ENCODE measurements at places on chromosomes 6 and 20.

DNA sequence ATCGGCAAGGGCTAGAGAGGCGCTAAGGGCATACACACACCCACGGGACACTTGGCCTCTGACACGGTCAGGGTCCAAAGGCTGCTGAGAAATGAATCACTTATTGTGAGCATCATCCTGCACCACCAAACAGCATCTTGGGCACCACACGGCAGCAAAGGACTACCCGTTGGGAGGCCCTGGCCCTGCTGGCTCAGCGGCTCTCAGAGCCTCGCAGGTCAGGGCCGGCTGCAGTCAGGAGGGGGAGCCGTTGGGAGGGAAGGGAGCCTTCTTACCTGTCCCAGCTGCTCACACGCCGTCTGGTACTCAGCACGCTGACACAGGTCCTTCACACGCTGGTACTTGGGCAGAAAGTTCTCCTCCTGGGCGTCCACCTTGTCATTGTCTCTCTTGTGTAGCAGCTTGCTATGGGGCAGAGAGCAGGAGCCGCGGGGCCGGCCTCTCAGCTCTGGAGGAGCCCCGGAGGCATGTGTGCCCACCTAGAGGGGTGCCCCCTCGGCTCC is 109.0 kb downstream of the SULF2 start:
- H3K27ac ChIP-seq: no peak overlapping the region
- DNase-seq: no peak
- no peaks in the 10 kb centered on the region for H3K4me1 ChIP-seq
- no peak overlapping the region for H3K4me3 ChIP-seq
- peaks cover 75% of the 10 kb centered on the region for H3K36me3 ChIP-seq
- no peaks in the 10 kb centered on the region for H3K27me3 ChIP-seq

- no peak overlapping the region for H3K4me3 ChIP-seq
- no peak overlapping the region for H3K27ac ChIP-seq
- no peak for DNase-seq
- no peaks in the 10 kb centered on the region for H3K27me3 ChIP-seq
Measured at GRCh38 chr20:44264287-44264686, 17.2 kb downstream of the GDAP1L1 start.

- peaks cover 18% of the 10 kb centered on the region for H3K4me1 ChIP-seq
- no peaks in the 10 kb centered on the region for H3K36me3 ChIP-seq
- H3K27ac ChIP-seq: peak overlapping the region; percentile 79
- DNase-seq: no peak
- no peaks in the 10 kb centered on the region for H3K27me3 ChIP-seq
Measured at GRCh38 chr6:26349964-26350857, 14.8 kb upstream of the BTN3A2 start.

DNA sequence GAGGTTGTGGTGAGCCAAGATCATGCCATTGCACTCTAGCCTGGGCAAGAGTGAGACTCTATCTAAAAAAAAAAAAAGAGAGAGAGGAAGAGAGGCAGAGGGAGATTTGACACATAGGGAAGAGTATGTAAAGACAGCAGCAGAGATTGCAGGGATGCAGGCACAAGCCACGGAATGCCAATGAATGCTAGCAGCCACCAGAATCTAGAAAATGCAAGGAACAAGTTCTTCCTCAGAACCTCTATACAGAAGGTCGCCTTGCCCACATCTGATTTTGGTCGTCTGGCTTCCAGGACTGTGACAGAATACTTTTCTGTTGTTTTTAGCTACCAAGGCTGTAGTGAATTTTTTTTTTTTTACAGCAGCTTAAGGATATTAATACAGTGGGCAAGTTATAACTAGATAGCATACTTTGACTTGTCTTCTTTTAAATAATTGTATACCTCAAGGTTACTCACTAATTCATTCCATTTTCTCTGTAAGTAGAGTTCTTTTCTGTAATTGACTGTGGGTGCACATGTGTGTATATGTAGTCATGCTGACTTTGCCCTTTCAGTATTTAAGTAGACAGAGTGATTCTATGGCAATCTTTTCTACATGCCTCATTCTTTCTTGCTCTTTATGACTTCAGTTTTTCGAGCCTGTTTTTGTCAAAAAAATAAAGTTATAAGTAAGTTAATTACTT is 402.2 kb downstream of the GJA1 start:
- no peaks in the 10 kb centered on the region for H3K36me3 ChIP-seq
- H3K27ac ChIP-seq: no peak overlapping the region
- no peaks in the 10 kb centered on the region for H3K27me3 ChIP-seq
- no peak for DNase-seq

GRCh38 chr6:163860287-163861081 is 446.0 kb downstream of the QKI start:
- no peaks in the 10 kb centered on the region for H3K36me3 ChIP-seq
- H3K27me3 ChIP-seq: no peaks in the 10 kb centered on the region
- H3K4me1 ChIP-seq: no peaks in the 10 kb centered on the region
- H3K4me3 ChIP-seq: no peak overlapping the region
- H3K27ac ChIP-seq: no peak overlapping the region

DNA sequence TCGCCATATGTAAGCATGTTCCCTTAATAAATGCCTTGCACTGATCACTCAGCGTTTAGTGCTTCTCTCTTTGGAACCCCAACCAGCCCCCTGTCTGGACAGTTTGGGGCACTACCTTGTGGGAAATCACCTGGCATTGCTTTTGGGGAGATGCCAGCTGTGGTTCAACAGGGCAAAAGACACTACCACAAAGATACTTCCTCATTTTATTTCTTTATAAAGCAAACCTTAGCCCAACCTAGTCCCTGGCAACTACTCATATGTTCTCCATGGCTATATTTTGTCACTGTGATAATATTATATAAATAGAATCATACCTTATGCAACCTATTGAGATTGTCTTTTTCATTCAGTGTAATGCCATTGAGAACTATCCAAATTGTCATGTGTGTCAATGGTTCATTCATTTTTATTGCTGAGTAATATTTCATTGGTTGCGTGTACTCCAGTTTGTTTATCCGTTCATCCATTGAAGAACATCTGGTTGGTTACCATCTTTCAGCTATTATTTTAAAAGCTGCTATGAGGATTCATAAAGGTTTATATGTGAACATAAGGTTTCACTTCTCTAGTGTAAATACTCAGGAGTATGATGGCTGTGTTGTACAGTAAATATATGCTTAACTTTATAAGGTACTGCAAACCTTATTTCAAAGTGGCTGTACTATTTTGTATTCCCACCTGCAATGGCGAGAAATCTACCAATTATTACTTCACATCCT is 114.8 kb downstream of the MOXD1 start:
- DNase-seq: no peak
- no peak overlapping the region for H3K27ac ChIP-seq
- no peaks in the 10 kb centered on the region for H3K4me1 ChIP-seq
- no peaks in the 10 kb centered on the region for H3K27me3 ChIP-seq

- H3K4me1 ChIP-seq: peaks cover 51% of the 10 kb centered on the region
- peak; percentile 89 for DNase-seq
- no peaks in the 10 kb centered on the region for H3K27me3 ChIP-seq
- no peak overlapping the region for H3K4me3 ChIP-seq
Measured at GRCh38 chr20:62381202-62381797, 5.6 kb upstream of the RPS21 start.

GRCh38 chr6:170057034-170057734 is 233.7 kb downstream of the DLL1 start:
- DNase-seq: no peak
- H3K27me3 ChIP-seq: no peaks in the 10 kb centered on the region
- H3K27ac ChIP-seq: no peak overlapping the region
- no peak overlapping the region for H3K4me3 ChIP-seq
- no peaks in the 10 kb centered on the region for H3K4me1 ChIP-seq
- H3K36me3 ChIP-seq: no peaks in the 10 kb centered on the region

- H3K4me3 ChIP-seq: no peak overlapping the region
- DNase-seq: no peak
- no peaks in the 10 kb centered on the region for H3K36me3 ChIP-seq
- H3K27ac ChIP-seq: no peak overlapping the region
Measured at GRCh38 chr6:160417146-160417545, 69.0 kb downstream of the SLC22A3 start.

- H3K27ac ChIP-seq: no peak overlapping the region
- no peak for DNase-seq
- H3K4me1 ChIP-seq: no peaks in the 10 kb centered on the region
- H3K4me3 ChIP-seq: no peak overlapping the region
- no peaks in the 10 kb centered on the region for H3K27me3 ChIP-seq
- H3K36me3 ChIP-seq: peaks cover 18% of the 10 kb centered on the region
Measured at GRCh38 chr6:118826096-118826495, 67.9 kb upstream of the ASF1A start.

GRCh38 chr6:53944091-53944490 is 149.3 kb downstream of the LRRC1 start:
- H3K4me1 ChIP-seq: no peaks in the 10 kb centered on the region
- no peak for DNase-seq
- H3K4me3 ChIP-seq: no peak overlapping the region
- no peaks in the 10 kb centered on the region for H3K27me3 ChIP-seq
- H3K27ac ChIP-seq: no peak overlapping the region

GRCh38 chr6:45488889-45489288 is 111.2 kb upstream of the SUPT3H start:
- H3K27ac ChIP-seq: no peak overlapping the region
- no peak for DNase-seq
- H3K4me3 ChIP-seq: no peak overlapping the region
- H3K27me3 ChIP-seq: no peaks in the 10 kb centered on the region
- no peaks in the 10 kb centered on the region for H3K4me1 ChIP-seq

- H3K27ac ChIP-seq: peak overlapping the region; percentile 13
- H3K4me3 ChIP-seq: no peak overlapping the region
- DNase-seq: peak; percentile 71
- peaks cover 69% of the 10 kb centered on the region for H3K36me3 ChIP-seq
Measured at GRCh38 chr20:37504404-37505096, 16.5 kb upstream of the NNAT start.

- no peaks in the 10 kb centered on the region for H3K27me3 ChIP-seq
- peak; percentile 60 for DNase-seq
- H3K4me1 ChIP-seq: peaks cover 23% of the 10 kb centered on the region
- peaks cover 13% of the 10 kb centered on the region for H3K36me3 ChIP-seq
- peak overlapping the region; percentile 91 for H3K27ac ChIP-seq
Measured at GRCh38 chr6:10416863-10417641, 2.2 kb upstream of the TFAP2A start.

DNA sequence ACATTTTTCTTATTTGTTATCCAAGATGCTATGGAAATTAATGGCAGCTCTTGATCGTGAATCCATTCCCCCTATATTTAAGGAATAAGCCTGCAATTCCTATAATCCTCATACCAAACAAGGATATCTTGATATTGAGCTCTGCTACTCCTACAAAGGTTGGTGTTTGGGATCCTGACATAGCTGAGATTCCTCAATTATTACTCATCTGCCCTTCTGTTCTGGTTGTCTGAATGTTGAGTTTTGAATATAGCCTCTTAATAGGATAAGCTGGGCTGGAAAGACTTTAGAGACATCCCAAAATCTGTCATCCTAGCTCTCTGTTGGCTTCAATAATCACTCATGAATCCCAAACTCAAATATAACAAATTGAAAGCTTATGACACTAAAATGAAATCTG is 49.9 kb downstream of the CLIC5 start:
- H3K27ac ChIP-seq: peak overlapping the region; percentile 32
- no peak for DNase-seq
- peaks cover 12% of the 10 kb centered on the region for H3K4me1 ChIP-seq
- no peaks in the 10 kb centered on the region for H3K36me3 ChIP-seq
- no peaks in the 10 kb centered on the region for H3K27me3 ChIP-seq
- no peak overlapping the region for H3K4me3 ChIP-seq

GRCh38 chr6:160534050-160534696 is 129.9 kb downstream of the LPA start:
- H3K4me3 ChIP-seq: no peak overlapping the region
- DNase-seq: no peak
- H3K27me3 ChIP-seq: no peaks in the 10 kb centered on the region
- H3K27ac ChIP-seq: no peak overlapping the region
- no peaks in the 10 kb centered on the region for H3K4me1 ChIP-seq
- no peaks in the 10 kb centered on the region for H3K36me3 ChIP-seq

GRCh38 chr6:33425668-33426577 is 6.1 kb downstream of the SYNGAP1 start:
- DNase-seq: peak; percentile 91
- H3K4me1 ChIP-seq: peaks cover 25% of the 10 kb centered on the region
- peak overlapping the region; percentile 82 for H3K27ac ChIP-seq
- no peaks in the 10 kb centered on the region for H3K36me3 ChIP-seq
- H3K4me3 ChIP-seq: peak overlapping the region; percentile 42

- DNase-seq: no peak
- H3K36me3 ChIP-seq: peaks cover 38% of the 10 kb centered on the region
- H3K4me3 ChIP-seq: no peak overlapping the region
- H3K27ac ChIP-seq: peak overlapping the region; percentile 96
- H3K27me3 ChIP-seq: no peaks in the 10 kb centered on the region
- peaks cover 44% of the 10 kb centered on the region for H3K4me1 ChIP-seq
Measured at GRCh38 chr6:129701721-129702455, 8.1 kb downstream of the ARHGAP18 start.

DNA sequence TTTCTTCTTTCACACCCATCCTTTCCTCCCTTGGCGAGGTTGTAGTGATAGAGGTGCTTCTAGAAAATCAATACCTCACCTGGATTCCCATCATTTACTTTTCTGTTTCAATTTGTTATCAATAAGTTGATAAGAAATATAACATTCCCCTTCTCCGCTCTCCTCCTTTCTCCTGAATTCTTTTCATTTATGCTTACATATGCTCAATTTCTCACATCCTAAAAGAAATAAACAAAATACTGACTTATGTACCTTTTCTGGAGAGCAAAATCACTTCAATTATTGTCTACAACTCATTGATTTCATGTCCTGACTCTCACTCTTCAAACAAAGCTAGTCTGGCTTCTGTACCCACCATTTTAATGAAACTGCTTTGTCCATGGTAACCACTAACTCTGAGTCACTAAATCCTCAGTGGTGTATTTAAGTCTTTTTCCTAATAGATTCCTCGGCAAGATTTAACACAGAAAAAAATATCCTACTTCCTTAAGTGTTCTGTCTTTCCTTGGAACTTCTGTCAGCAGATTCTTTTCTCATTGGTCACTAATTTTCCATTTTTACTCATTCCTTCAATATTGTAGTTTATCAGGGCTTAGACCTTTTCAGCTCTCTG is 289.6 kb downstream of the RFPL4B start:
- no peak overlapping the region for H3K27ac ChIP-seq
- H3K27me3 ChIP-seq: no peaks in the 10 kb centered on the region
- no peaks in the 10 kb centered on the region for H3K4me1 ChIP-seq
- H3K4me3 ChIP-seq: no peak overlapping the region

GRCh38 chr6:1762203-1762602 is 152.5 kb downstream of the FOXC1 start:
- no peak overlapping the region for H3K27ac ChIP-seq
- no peak for DNase-seq
- no peaks in the 10 kb centered on the region for H3K27me3 ChIP-seq
- no peaks in the 10 kb centered on the region for H3K36me3 ChIP-seq
- H3K4me3 ChIP-seq: no peak overlapping the region
- peaks cover 31% of the 10 kb centered on the region for H3K4me1 ChIP-seq

GRCh38 chr20:48025661-48026060 is 240.4 kb upstream of the SULF2 start:
- peak overlapping the region; percentile 76 for H3K27ac ChIP-seq
- H3K36me3 ChIP-seq: no peaks in the 10 kb centered on the region
- peaks cover 13% of the 10 kb centered on the region for H3K4me1 ChIP-seq
- H3K4me3 ChIP-seq: peak overlapping the region; percentile 16
- no peaks in the 10 kb centered on the region for H3K27me3 ChIP-seq

- DNase-seq: no peak
- peak overlapping the region; percentile 100 for H3K27ac ChIP-seq
- H3K36me3 ChIP-seq: no peaks in the 10 kb centered on the region
Measured at GRCh38 chr6:48826152-48826515, 636.9 kb downstream of the MMUT start.
